T-helper 17 cell (primary cell): ENCODE measurements at places on chromosomes 2 and 18.

- no peak for DNase-seq
Observed at GRCh38 chr2:234955091-234955591, 3.3 kb downstream of the SH3BP4 start.

DNA sequence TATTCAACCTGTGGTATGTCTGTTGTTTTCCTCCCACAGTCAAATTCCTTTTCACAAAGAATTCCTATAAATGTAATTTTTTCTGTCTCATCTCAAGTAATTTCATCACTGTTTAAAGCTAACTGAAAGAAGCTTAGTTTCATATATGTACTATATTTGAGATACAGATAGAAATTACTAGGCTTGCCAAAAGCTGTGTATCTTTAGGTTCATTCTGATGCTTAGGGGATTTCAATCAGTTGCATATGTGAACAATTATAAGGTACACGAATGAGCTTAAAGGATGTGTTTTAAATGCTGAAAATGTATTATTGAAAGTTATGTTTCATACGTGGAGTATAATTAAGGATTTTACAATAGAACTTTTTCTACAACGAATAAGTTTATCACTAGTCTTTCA lies 59.2 kb upstream of the DSG1 start:
- DNase-seq = no peak

DNA sequence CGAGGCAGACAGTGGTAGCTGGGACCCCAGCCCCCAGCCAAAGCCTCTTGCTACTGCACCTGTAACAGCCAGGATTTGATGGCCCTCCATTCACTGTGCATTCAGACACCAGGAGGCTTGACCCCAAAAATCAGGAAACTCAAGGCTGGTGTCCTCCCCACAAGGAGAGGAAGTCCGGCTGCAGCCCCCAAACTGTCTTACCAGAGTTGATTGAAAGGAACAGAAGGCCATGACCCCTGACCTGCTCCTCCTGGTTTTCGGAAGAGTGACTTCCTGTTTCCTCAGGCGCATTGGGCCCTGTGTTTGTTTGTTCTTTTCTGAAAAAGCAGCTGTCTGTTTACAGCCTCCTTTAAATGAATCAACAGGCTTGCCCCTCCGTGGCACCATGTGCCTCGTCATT lies 111.6 kb downstream of the RNF144A start:
- no peak for DNase-seq

- DNase-seq = no peak
Observed at GRCh38 chr2:164937864-164938401, 17.4 kb downstream of the SLC38A11 start.

- DNase-seq = no peak
Observed at GRCh38 chr2:17258861-17259260, 259.4 kb downstream of the RAD51AP2 start.

DNA sequence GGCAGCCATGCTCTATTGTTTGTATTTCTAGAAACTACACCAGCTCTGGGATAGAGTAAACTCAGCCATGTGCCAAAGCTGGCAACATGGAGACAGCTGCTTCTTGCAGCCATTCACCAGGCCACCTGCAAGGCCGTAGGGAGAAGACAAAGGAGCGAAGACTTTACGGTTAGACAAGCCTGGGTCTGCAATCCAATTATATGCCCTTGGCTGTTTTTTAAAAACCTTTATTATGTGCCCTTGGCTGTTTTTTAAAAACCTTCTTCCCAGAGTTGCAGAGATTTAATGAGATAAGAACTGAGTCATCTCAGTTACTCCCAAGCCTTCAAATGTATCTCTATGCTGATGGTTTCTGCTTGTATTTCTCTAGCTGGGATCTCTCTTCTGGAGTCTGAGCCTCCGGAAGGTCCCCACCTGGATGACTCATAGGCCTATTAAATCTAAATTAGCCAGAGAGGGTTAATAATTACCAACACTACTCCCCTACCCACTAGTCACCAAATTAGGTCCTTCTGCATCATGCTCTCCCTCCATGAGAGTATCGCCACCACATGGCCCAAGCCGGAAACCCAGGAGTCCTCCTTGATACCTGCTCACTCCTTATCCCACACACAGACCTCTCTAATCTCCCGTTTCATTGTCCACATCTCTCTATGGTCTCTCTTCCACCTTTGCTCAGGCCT lies 17.5 kb upstream of the DPP4 start:
- DNase-seq = no peak

DNA sequence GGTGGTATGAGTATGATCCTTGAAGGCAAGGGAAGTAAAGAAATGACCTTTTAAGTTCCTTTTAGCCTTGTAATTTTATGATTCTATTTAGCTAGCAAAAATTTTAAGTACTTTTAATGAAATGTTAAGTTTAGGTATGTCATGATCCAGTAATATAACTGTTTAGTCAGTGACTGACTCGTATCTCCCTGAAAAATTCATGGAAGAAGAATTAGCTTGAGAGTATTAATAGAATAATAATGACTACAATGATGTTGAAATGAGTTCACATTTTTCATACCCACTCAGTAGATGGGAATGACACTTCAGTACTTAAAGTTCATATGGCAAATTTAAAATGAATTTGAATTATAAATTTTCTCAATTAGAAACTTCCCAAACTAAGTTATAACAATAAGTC lies 14.6 kb downstream of the RAB3GAP1 start:
- DNase-seq = no peak

DNA sequence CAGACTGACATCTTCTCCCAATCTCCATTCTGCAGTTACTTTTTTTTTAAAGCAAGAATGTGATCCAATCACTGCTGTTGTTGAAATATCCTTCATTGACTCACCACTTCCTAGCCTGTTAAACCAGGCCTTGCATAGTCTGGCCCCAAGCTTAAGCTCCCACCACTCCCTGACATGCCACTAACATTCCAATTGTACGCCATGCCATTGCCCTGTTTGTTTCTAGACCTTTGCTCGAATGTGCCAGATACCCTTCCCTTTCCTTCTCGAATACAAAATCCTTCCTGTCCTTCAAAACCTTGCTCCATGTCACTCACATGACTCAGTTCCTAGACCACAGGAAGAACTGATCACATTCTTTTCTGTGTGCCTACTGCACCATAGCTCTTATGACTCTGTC lies 224.2 kb downstream of the CYRIA start:
- DNase-seq = no peak

DNA sequence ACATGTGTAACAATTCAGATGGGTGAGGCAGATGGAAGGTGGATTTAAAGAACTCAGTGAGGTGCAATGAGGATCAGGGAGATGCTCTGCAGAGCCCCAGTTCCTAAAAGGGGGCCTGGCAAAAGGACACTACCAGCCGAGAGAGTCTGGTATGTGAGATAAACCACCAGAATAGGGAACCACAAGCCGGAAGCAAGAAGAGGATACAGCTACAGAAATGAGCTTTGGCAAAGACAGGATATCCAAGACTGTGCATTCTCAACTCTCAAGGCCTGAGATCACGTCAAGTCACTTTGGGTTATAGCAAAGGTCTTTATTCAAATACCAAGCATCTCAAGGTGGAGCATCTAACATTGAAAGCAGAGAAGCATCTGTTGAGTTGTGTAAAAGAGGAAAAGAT lies 293.5 kb downstream of the ARHGAP15 start:
- no peak for DNase-seq

- no peak for DNase-seq
Observed at GRCh38 chr18:79241755-79242154, 154.0 kb upstream of the NFATC1 start.

- DNase-seq = no peak
Observed at GRCh38 chr2:64923385-64923710, 65.9 kb upstream of the SLC1A4 start.

DNA sequence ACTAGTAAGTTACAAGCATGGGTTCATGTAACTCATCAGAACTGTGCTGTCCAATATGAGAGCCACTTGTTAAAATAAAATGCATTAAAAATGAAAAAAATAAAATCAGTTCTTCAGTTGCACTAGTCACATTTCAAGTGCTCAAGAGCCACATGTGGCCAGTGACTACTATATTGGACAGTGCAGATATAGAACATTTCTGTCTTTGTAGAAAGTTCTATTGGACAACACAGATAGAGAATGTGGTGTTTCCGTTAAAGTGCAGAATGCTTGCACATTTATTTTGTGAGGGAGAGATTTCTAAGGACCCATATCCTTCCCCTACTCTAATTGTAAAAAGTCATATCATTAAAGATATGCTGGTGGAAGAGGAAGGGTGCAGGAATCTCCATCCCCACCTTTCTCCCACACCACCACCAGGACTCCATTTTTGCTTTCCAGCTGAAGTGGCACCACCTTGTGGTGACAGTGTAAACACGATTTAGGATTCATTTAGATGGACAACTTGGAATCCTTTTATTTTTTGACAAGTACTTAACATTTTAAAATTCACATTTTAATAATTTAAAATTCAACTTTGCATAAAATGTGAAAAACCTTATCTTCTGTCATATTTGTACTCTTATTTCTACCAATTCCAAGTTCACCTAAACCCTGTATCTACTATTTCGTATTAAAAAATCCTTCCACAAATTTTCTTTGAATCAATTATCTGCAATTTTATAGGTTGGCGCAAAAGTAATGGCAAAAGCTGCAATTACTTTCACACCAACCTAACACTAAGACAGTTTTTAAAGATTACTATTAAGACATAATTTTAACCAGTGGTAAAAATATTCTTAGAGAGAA lies 9.4 kb upstream of the CD302 start:
- DNase-seq = no peak

DNA sequence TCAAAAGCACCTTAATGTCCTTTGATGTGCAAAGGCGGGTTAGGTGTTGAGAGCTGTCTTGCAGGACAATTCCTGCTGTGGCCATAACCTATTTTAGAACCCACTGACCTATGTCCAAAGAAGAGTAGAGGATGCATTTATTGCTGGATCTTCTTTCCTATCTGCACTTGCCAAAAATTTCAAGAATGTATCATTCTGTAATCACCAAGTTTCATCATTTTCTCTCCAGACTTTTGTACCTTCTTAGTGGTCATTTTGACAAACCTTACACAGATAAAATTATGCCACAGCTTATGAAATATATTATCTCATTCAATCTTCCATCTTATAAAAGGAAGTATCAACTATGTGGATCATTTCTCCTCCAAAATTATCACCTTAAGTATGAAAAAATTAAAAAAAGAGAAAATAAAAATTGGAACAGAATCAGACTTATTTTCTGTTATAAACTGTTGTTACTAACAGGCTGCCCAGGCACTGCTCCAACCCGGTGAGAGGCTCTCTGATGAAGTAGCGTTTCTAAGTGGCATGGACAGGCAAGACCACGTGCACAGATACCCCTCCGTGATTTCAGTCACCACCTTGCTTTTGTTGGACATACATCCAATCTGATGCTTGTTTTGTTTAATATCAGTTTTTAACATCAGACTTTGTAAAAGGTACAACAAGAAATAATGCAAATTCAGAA lies 559.9 kb upstream of the ID2 start:
- no peak for DNase-seq

DNA sequence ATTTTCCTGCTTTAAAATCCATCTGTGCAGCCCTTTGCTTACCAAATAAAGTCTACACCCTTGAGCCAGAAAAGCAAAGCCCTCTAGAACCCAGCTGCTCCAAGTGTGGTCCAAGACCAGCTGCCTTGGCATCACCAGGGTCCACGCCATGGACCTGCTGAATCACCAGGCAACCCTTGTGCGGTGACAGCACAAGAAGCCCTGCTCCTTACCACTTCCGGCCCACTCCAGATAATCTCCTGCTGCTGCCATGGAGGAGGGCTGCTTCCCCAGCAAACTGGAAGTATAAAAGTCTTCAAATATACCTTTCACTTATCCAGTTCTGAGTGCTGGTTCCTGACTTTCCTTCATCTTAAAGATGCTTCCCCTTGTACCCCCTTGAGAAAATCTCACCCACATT lies 106.0 kb upstream of the PKDCC start:
- no peak for DNase-seq

DNA sequence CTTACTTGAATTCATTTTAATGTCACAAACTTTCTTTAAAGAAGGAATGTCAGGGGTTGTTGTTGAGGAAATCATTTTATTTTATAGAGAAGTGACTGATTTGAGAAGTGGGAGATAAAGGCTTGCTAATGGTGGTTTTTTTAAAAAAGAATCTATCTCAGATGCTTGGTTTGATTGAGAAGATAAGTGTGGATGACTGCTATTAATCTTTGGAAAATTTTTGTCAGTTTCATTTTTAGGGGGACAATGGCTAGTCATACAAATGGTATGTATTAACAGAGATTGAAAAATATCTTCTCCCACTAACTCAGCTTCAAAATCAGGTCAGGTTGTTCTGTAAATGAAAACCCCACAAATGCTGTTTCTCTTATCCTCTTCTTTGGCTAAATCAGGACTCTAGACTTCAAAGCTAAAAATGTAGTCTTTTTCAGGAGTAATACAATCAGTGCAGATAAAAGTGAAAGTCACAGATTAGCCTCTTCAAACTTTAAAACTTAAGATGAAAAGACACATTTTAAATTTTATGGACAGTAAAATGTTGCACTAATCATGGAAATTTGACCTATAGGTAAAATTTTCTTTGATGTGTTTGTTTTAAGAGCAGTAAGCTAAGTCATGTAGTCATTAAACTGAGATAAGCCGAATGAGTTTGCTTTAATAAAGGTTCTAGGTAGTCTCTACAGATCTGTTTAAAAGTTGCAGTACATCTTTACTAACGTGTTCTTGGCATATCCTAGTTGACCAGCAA lies 674.2 kb upstream of the VRK2 start:
- DNase-seq = no peak

DNA sequence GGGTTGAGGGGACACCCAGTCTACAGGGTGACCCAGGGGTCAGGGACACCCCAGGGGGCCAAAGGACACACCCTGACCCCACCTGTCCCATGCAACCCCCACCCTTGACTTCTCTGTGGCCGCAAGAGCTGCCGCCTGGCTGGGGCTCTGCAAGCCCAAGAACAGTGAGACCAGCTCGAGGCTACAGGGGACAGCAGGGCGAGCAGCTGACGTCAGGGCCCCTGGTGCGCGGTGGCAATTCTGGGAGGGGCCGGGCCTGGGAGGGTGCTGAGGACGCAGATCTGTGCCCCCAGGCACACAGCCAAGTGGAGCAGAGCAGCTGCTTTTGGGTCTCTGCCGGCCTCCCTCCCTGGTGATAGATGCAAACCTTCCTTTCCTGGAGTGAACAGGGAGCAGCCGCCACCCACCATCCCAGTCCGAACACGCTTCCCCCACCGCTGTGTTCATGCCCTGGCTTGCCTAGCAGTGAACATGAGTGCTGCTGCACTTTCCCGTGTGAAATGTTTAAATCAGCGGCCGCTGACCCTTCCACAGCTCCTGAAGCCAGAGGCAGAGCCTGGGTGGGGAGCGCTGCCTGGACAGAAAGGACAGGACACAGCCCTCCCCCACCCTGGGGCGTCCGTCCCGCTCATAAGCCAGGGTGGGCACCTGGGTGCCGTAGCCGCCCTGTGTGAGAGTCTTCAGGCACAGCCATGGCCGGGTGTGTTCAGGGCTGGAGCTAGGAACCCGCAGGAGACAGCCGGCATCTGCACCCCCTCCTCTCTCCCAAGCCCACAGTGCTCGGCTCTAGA lies 46.9 kb downstream of the SLC66A2 start:
- DNase-seq = no peak

- no peak for DNase-seq
Observed at GRCh38 chr2:269356-270030, 4.7 kb downstream of the ACP1 start.
